ENCODE measurements at places on chromosomes 1 and 21. TPM values are rescaled to one million over a fixed set of nuclear protein-coding genes. Genes with fewer than 3 reads are reported as not detected.

DNA sequence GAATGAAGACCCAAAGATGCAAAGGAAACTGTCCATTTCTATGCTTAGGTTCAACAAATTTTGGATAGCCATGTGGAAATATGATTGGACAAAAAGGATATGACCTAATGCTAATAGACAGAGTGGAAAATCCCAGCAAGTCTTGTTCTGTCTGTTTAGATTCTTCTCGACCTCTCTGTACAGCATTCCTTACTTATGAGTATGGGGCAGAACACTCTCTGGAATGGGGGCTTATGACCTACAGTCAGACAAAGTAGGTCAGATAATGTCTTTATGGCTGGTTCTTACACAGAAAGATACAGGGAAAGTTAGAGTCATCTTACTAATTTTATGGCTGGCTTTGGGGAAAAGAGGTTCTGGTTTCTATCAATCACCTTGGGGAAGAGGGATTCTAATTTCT is 2.8 kb downstream of the GCSAML start:
- no peak for DNase-seq

DNA sequence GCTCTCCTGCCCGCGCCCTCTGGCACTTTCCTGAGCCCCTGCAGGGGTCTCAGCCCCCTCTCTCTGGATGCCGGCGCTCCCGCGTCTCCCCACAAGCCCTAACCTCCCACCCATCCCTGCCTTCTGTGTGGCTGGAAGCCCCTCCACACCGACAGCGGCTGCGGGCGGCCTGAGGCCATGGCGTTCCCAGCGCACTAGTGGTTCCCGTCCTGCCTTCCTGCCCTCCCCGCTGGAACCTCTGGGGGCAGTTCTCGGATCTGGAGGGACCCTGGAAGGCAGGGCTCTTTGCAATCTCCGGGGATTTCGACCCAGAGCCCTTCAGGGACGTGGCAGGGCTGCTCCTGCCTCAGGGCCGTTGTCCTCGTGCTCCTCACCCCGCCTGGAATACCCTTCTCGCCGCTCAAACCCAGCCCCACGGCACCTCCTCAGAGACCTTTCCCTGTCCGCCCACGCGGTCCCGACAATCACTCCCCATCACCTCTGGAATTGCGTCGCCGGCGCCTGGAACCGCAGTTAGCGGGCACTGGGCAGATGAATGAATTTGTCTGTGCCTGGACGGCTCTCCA is 493 bp upstream of the ESPN start:
- DNase-seq: no peak

DNA sequence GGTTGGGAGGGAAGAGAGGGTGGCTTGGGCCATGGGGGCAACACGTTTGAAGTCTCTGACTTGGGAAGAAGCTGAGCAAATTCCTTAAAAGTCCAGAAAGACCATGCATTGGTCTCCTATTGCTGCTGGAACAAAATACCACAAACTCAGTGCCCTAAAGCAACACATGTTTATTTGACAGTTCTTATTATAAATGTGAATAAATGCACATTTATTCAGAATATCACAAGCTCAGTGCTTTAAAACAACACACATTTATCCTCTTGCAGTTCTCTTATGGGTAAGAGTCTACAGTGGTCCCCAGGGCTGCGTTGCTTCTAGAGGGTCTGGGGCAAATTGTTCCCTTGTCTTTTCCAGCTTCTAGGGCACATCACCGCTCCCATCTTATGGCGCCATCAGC is 10.1 kb upstream of the PRAMEF12 start:
- DNase-seq: no peak

- no peak for DNase-seq
Measured at GRCh38 chr1:31627930-31628559, 10.6 kb downstream of the HCRTR1 start.

- DNase-seq: no peak
Measured at GRCh38 chr1:147809236-147809635, 48.8 kb upstream of the GJA5 start.

GRCh38 chr1:8974551-8974950 is 28.9 kb downstream of the CA6 start:
- no peak for DNase-seq

DNA sequence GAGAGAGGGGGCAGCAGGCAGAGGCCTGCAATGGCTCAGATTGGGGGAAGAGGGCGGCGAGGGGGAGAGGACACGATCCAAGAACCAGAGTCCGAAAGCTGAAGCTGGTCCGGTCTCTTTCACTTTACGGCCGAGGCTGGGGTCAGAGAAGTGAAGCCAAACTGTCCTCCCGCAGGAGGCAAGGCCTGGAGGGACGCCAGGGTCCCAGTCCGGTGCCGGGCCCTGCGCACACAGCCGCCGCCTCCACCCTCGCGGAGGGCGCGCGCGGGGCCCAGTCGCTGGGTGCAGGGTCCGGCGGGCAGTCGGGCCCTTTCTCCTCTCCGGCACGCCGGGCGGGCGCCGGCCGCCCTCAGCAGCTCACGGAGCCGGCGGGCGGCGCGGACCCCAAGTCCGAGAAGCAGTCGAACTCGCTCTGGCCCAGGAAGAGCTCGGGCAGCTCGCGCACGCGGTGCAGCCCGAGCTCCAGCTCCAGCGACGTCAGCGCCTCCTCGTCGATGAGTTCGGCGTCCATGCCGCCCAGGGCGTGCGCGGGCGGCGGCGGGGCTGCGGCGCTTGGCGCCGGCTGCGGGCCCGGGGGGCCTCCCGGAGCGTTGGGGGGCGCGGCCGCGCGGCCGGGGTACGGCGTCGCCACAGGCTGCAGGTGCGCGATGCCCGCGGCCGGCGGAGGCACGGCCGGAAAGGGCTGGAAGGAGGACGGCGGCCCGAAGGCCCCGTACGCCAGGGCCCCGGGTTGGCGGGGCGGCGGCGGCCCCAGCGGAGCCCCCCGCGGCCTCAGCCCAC is 749 bp downstream of the CITED4 start:
- no peak for DNase-seq

Gene MYBPH
- not detected for polyA plus RNA-seq

Gene AK4
- polyA plus RNA-seq: 0.41 TPM

Gene METTL25B
- polyA plus RNA-seq: 4.4 TPM

Gene PTGFR
- not detected for polyA plus RNA-seq

Gene GSTM2
- 51.2 TPM for polyA plus RNA-seq

Gene UMODL1
- not detected for polyA plus RNA-seq

Gene LRRC71
- polyA plus RNA-seq: not detected
